ENCODE measurements at places on chromosomes 16 and 17.

DNA sequence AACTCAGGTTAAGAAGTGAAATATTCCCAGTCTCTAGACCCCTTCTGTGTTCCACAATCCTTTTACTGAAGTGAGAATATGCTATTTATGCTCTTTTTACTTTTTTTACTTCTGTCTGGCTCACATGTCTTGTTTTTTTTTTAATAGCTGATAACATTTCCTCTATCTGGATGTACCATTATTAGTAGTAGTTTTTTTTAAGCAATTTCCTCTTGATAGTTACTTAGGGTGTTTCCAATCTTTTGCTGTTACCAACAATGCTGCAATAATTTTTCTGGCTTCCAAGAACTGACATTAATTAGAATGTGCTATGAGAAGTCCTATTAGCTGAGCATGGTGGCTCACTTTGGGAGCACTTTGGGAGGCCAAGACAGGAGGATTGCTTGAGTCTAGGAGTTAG lies 32.0 kb downstream of the KSR1 start:
- H3K27ac ChIP-seq, result no peak overlapping the region
- H3K4me1 ChIP-seq, result peaks cover 5% of the 10 kb centered on the region
- H3K4me3 ChIP-seq, result no peak overlapping the region
- H3K36me3 ChIP-seq, result no peaks in the 10 kb centered on the region

- no peaks in the 10 kb centered on the region for H3K27me3 ChIP-seq
- H3K36me3 ChIP-seq, result no peaks in the 10 kb centered on the region
- no peak overlapping the region for H3K4me3 ChIP-seq
- H3K4me1 ChIP-seq, result peaks cover 14% of the 10 kb centered on the region
Observed at GRCh38 chr17:40098846-40099618, 1.4 kb downstream of the NR1D1 start.

GRCh38 chr16:56300891-56301850 lies 109.9 kb downstream of the GNAO1 start:
- no peaks in the 10 kb centered on the region for H3K27me3 ChIP-seq
- peaks cover 4% of the 10 kb centered on the region for H3K4me1 ChIP-seq
- H3K36me3 ChIP-seq, result no peaks in the 10 kb centered on the region
- no peak overlapping the region for H3K27ac ChIP-seq

DNA sequence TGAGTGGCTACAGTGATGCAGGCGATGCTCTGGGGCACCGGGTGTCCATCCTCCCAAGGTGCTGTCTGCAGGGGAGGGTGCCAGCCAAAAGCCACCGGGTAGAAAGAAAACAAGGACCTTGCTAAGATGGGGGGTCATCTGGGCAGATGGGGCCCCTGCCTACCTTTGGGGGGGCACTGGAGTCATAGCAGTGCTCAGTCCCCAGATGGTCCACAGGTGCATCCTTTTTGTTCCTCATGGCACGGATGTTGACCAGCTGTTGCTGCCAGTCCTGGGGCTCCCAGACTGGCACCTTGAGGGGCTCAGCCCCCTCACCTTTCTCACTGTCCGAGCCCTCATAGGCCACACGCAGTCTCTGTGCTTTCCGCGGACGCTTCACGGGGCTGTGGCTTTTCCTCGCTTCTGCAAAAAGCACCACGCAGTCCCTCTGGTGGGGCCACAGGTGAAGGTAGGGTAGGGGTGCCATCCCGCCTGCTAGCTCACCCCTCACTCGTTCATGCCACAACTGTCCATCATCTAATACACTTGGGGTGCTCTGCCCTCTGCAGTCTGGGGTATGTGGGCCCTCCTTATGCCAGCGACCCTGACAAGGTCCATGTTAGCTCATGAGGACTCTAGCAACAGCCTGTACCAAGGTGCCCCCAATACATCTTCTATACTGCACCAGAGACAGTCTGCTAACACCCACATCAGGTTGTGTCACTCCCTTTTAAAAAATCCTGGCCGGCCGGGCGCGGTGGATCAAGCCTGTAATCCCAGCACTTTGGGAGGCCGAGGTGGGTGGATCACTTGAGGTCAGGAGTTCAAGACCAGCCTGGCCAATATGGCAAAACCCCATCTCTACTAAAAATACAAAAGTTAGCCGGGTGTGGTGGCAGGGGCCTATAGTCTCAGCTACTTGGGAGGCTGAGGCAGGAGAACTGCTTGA lies 1.4 kb downstream of the NTHL1 start:
- no peaks in the 10 kb centered on the region for H3K27me3 ChIP-seq
- no peaks in the 10 kb centered on the region for H3K36me3 ChIP-seq
- H3K27ac ChIP-seq, result no peak overlapping the region
- H3K4me1 ChIP-seq, result peaks cover 2% of the 10 kb centered on the region
- H3K4me3 ChIP-seq, result no peak overlapping the region
- DNase-seq, result no peak

GRCh38 chr16:21600031-21600773 lies 825 bp downstream of the METTL9 start:
- H3K36me3 ChIP-seq, result no peaks in the 10 kb centered on the region
- H3K27ac ChIP-seq, result peak overlapping the region; percentile 99
- peak; percentile 28 for DNase-seq
- H3K27me3 ChIP-seq, result no peaks in the 10 kb centered on the region

GRCh38 chr16:75433732-75434413 lies 570 bp upstream of the CFDP1 start:
- H3K27me3 ChIP-seq, result no peaks in the 10 kb centered on the region
- DNase-seq, result peak; percentile 96
- H3K27ac ChIP-seq, result peak overlapping the region; percentile 1
- no peaks in the 10 kb centered on the region for H3K36me3 ChIP-seq
- H3K4me3 ChIP-seq, result peak overlapping the region; percentile 4
- peaks cover 3% of the 10 kb centered on the region for H3K4me1 ChIP-seq

DNA sequence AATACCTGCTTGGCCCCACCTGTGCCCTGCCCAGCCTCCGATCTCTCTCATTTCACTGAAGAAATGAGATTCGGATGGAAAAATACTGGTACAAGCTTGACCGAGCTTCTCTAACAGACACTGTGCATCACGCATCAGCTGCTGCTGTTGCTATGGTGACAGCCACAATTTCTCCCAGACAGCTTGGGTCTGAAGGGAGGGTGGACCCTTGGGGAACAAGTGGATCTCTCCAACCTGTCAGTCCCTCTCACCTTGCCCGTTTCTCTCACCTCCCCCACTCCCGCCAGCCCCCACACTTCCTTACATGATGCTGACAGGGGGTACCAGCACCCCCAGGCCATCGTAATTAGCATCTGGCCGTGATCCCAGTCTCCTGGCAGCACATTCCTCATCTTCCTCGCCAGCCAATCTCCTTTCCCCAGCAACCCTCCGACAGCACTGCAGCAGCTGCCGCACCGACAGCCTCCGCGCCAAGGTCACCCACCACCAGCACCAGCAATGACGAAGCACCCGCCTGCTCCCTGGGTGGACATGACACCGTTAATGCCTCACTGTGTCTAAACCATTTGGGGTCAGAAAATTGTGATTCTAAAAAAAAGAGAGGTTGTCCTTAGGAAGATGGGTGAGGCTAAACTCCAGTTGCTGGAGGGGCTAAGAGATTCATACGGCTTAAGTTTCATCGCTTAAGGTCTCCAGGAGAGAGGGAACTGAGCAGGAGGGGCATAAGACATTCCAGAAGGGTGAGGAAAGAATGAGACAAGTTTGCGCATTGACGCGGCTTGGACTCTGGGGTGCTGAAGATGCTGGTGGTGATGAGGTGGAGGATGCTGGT lies 58.6 kb upstream of the TNRC6A start:
- no peaks in the 10 kb centered on the region for H3K27me3 ChIP-seq
- DNase-seq, result peak; percentile 84
- no peak overlapping the region for H3K4me3 ChIP-seq
- no peaks in the 10 kb centered on the region for H3K4me1 ChIP-seq
- H3K36me3 ChIP-seq, result no peaks in the 10 kb centered on the region

- no peaks in the 10 kb centered on the region for H3K4me1 ChIP-seq
- DNase-seq, result no peak
- H3K4me3 ChIP-seq, result no peak overlapping the region
Observed at GRCh38 chr16:83586036-83586435, 221.7 kb upstream of the HSBP1 start.

- no peaks in the 10 kb centered on the region for H3K4me1 ChIP-seq
- no peak overlapping the region for H3K27ac ChIP-seq
- no peaks in the 10 kb centered on the region for H3K36me3 ChIP-seq
- H3K27me3 ChIP-seq, result no peaks in the 10 kb centered on the region
- peak; percentile 68 for DNase-seq
- no peak overlapping the region for H3K4me3 ChIP-seq
Observed at GRCh38 chr17:9755083-9755482, 36.3 kb downstream of the DHRS7C start.

DNA sequence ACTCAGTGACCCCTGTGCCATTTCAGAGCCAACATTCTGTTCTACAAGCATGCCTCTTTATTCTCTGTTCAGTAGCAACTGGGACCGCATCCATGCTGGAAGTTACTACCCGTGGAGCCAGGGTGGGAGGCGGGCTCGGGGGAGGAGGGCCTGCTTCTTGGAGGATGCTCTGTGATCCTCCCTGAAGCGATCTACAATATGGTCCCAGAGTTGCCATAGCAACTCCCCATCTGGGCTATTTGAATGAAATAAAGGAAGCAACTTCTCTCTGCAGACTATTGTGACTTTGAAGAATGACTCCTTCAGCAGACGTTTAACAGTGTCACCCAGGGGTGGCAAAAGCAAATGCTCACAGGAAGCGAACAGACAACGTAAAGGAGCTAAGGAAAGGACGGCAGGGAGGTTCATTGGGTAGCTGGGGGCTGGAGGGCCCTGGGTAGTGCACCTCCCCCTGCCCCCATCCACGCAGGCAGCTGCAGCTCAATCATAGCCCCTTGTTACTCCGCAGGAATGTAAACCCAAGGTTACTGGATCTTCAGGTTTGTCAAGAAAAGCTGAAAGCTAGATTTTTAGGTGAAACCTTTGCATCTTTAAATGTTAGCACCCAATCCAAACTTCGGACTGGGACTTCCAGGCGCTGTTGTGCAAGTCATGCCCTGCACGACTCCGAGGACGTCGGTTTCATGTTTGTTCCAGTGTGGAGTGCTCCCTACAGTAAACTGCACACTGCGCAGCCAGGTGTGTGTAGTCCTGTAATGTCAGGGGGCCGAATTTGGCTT lies 51.1 kb upstream of the MEAK7 start:
- no peak overlapping the region for H3K4me3 ChIP-seq
- H3K4me1 ChIP-seq, result no peaks in the 10 kb centered on the region
- H3K27ac ChIP-seq, result no peak overlapping the region
- H3K27me3 ChIP-seq, result no peaks in the 10 kb centered on the region
- H3K36me3 ChIP-seq, result no peaks in the 10 kb centered on the region

DNA sequence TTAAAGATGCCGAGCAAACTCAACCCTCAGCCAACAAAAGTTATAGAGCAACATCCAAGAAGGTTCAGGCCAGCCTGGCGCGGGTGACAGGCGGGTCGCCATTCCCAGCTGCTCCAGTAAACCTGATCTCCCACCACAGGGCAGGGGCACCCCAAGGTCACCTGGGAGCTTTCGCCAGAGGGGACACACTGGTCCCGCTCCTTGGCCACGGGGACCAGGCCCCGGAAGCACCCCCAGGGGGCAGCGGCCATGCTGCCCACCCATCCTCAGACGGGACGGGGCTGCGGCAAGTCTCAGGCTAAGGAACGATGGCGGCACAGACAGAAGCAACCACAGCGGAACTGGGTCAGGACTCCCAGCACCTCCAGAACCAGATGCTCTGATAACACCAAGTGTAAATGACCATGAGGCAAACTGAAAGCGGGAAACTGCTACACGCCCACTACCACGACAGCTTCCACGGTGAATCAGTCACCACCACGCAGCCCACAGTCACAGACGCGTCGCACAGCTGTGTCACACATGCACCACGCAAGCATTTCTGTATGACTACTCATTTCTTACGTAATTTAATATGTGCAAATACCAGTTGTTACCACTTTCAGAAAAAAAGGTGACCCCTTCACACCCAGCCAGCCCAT lies 14.1 kb upstream of the CCDC154 start:
- no peak for DNase-seq
- H3K4me1 ChIP-seq, result no peaks in the 10 kb centered on the region
- H3K27me3 ChIP-seq, result no peaks in the 10 kb centered on the region
- no peak overlapping the region for H3K4me3 ChIP-seq
- no peaks in the 10 kb centered on the region for H3K36me3 ChIP-seq

DNA sequence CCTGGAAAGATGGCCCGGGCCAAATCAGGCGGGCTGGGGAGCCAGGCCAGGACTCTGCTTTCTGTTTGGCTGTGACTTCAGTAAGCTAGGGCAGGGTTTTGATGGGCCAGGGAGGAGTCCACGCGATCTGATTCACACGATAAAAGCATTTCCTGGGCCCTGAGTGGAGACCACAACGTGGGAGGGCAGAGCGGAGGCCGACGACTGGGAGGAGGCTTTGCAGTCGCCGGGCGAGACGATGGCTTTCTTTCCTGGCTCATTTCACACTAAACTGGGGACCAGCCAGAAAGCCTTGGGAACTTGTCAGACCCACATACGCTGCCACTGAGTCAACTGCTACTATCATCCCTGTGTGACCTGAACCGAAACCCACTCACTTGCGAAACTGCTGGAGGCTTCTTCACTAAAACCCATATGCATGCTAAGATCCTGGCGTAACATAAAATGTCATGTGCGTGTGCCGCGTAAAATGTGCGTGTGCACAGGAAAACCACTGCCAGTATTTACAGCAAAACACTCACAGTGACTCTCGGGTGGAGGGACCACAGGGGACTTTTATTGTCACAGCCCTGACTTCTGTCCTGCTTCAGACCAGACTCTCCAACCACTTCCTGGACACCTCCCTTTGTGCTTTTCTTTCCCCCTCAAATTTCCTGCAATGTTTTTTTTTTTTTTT lies 14.2 kb upstream of the RHBDF2 start:
- no peaks in the 10 kb centered on the region for H3K4me1 ChIP-seq
- no peak overlapping the region for H3K27ac ChIP-seq
- H3K4me3 ChIP-seq, result no peak overlapping the region
- no peak for DNase-seq
- no peaks in the 10 kb centered on the region for H3K27me3 ChIP-seq
- no peaks in the 10 kb centered on the region for H3K36me3 ChIP-seq

DNA sequence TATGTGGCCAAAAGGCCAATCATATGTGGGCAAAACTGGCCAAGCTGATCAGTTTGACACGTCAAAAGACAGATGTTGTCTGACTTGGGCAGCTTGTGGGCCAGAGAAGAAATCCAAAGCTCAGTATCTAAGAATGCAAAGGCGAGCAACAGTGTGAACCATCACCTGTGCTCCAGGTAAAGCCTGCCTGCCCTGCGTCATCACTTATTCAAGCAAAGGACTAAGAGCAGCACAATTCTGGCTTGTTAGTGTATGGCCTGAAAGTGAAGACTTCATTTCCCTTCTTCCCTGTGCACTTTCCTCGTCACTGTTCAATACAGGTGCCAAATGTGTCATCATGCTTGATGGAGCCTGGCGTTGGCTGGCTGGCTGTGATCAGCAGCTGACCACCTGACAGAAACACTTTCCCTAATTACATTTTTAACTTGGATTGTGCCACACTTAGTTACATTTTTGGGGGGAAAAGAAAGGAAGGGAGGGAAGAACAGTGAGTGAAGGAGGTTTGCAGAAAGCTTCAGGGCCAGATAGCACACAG lies 4.7 kb downstream of the FAM20A start:
- no peaks in the 10 kb centered on the region for H3K27me3 ChIP-seq
- H3K4me3 ChIP-seq, result no peak overlapping the region

DNA sequence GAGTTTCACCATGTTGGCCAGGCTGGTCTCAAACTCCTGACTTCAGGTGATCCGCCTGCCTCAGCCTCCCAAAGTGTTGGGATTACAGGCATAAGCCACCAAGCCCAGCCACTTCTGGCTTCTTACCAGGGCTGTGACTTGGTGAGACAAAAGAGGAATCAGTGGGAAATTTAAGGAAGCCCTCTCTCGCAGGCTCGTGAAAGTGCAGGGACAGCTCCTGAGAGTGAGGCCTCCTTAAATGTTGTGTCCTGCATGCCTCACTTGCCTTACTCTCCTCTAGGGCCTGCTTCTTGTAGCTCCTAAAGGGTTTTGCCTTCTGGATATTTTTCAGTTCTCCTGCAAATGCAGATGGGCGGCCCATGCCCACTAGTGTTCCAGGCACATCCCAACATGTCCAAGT lies 5.2 kb downstream of the AHSP start:
- no peaks in the 10 kb centered on the region for H3K36me3 ChIP-seq
- DNase-seq, result no peak
- no peaks in the 10 kb centered on the region for H3K4me1 ChIP-seq
- no peak overlapping the region for H3K4me3 ChIP-seq
- peaks cover 11% of the 10 kb centered on the region for H3K27me3 ChIP-seq
